Activated CD4-positive, CD25-positive, alpha-beta regulatory T cell treated with anti-CD3 and anti-CD28 coated beads, Interleukin-2, amount 50 U/mL, for 72 hours (primary cell): ENCODE measurements at places on chromosomes 5 and 9.

DNA sequence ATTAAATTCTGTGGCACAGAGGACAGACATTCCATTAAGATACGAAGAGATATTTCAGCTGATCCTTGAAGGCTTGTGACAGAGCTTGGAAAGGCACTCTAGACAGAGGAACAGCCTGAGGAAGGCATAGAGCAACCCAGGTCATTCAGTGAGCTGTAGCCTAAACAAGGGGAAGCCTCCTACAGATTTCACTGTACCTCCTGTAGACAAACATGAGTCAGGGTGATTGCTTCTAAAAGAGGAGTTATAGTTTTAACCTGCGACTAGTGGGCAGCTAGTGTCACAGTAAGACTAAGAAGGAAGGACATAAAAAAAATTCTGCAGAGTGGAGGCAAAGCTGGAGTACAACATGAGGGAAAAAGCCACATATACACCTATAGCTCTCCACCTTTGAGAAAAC, 43.5 kb upstream of the ANKDD1B start:
- no peak for DNase-seq

- no peak for DNase-seq
Observed at GRCh38 chr5:134887593-134888159, 13.5 kb downstream of the TXNDC15 start.

GRCh38 chr5:60493372-60493771, 206.6 kb downstream of the DEPDC1B start:
- DNase-seq, result no peak

DNA sequence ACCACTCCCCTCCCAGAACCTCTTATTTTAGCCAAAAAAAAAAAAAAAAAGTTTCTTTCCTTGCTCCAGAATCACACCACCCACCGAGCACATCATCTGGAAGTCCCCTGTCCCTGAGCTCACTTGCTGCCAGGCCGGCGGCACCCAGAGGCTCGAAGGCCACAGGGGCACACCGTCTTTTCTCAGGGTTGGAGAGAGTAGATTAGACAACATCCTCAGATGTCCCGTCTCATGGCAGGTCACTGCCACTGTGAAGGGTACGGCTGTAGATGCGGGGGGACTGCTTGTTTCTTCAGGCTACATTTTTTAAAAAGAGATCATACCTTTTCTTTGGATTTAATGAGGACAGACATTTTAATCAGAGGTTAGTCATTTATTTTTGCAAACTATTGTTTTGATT, 109.0 kb downstream of the MVB12B start:
- DNase-seq, result no peak

DNA sequence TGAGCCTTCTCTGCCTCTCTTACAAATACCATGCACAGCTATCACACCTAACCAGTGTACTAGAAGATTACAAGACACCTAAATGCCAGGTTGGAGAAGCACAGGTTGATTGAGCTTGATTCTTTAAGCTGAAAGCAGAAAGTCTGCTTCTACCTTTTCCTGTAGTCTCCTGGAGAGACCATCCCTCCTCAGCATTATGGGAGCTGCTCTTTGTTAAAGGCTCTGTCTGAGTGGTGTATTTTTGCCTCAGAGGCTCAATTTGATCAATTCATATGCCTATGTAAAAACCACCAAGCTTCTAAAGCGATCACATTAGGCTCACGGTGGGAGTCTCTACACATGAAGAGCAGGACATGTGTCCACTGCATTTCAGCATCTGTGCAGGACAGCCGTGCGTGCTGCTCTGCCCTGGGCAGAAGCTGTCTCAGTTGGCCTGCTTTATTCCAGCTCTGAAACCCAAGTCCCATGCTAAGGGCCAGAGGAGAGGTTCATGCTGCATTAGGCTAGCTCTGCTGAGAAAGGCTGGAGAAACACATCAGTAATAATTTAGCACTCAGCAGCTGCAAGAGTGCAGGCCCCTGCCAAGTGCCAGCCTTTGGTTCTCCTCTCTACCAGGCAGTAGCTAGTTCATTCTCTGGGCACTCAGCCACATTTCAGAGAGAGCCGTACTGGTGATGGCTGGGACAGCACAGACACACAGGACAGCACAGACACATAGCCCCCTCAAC, 41.7 kb downstream of the TMEM167A start:
- DNase-seq, result no peak

DNA sequence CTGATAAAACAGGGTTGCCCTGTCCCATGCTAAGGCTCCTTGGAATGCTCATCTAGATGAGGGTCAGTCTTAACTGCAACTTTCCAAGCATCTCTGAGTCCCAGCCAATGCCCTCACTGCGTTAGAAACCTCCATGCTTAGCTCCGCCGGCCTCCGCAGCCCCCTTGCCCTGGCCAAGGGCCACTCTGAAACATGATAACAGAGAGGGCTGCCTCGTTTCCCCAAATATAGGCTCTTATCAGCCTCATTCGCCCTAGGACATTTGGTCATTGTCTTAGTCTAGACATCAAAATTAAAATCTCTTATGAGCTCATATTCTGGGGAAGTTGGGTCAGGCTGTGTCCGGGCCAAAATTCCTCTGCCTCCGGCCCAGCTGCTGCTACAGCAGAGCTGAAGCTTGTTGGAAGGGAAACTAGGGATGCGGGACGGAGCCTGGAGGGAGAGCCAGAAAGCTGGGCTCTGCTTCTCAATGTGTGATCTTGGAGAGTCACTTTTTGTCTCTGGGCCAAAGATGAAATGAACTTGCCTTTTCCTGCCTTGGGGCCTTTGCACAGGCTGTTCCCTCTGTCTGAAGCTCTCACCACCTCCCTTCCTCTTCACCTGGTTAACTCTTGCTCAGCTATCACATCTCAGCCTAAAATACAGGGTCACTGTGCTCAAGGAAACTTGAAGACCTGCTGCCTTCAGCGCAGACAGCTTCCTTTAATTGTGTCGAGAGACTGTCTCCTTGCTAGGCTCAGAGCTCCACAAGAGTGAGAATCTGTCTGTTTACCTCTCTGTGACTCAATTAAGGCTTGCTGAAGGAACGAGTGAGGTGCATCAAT, 191.3 kb downstream of the RGS3 start:
- no peak for DNase-seq

DNA sequence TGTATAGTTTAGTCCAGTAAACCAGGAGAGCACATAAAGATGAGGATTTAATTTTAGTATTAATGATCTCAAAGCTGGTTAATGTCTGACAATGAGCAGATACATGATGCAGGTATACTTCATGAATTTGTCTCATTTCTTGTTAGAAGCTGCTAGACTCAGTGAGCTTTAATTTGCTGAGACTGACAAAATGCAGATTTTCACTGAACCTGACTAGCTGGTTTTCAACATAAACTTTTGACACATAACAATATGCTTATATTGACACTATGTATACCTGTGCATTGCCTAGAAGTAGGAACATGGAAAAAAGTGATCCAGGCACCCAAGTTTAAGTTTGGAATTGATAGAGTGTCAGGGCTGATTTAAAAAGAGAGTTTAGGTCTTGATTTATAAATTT, 10.8 kb downstream of the UBLCP1 start:
- no peak for DNase-seq

DNA sequence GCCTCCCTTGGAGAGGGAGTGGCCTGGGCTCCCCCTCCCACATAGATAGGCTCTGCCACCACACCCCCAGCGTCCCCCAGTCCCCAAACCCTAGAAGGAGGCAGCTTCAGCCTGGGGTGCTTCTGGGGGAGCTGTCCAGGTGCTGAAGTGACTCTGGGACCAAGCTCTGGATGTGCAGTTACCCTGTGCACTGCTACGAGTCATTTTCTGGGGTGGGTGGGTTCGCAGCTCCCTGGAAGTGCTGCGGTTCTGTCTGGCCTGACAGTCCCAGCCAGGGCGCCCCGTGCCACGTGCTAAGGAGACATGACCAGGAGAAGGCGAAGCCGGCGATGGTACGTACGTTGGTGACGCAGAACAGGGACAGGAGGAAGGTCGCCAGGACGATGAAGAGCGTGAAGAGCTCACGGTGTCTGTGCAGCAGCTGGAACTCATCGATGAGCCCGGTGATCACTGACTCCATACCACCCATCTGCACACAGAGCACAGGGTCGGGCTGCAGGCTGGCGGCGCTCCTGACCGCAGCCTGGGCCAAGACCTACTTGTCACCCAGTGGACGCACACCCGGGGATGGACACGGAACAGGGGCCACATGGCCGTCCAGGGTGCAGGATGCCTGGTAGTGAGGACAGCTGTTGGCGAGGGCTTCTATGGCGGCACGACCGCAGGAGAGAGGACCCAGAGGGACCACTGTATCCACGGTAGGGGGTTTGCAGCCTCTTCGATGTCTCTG, 35.7 kb downstream of the SLC6A3 start:
- no peak for DNase-seq

DNA sequence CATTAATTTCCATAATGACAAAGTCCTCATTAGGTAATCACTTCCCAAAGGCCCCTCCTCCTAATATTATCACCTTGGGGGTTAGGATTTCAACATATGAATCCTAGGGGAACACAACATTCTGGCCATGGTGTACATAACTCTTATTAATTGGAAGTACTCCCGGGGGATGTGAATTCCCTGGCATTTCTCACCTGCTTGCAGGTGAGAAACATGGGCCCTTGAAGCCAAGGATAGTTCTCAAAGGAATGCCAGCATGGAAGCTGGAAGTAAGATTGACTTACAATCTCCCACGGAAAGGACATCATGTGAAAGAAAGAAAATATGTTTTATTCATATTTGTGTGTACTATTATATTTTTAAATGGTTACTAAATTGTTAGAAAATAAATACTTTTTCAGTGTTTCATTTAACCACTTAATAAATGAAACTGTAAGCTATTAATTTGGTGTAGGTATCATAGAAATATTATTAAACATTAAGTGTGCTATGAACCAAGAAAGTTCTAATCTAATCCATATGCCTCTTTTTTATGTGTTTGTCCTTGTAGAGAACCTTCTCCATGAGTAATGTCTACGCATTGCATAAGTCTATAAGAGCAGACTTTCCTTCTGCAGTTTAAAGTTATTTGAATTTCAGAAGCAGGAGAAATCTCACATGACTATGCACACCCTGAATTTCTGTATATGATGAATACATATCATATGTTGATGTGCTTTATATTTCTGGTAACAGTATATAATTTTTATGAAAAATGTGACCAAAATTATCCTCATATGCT, 59.4 kb downstream of the ANXA1 start:
- no peak for DNase-seq

DNA sequence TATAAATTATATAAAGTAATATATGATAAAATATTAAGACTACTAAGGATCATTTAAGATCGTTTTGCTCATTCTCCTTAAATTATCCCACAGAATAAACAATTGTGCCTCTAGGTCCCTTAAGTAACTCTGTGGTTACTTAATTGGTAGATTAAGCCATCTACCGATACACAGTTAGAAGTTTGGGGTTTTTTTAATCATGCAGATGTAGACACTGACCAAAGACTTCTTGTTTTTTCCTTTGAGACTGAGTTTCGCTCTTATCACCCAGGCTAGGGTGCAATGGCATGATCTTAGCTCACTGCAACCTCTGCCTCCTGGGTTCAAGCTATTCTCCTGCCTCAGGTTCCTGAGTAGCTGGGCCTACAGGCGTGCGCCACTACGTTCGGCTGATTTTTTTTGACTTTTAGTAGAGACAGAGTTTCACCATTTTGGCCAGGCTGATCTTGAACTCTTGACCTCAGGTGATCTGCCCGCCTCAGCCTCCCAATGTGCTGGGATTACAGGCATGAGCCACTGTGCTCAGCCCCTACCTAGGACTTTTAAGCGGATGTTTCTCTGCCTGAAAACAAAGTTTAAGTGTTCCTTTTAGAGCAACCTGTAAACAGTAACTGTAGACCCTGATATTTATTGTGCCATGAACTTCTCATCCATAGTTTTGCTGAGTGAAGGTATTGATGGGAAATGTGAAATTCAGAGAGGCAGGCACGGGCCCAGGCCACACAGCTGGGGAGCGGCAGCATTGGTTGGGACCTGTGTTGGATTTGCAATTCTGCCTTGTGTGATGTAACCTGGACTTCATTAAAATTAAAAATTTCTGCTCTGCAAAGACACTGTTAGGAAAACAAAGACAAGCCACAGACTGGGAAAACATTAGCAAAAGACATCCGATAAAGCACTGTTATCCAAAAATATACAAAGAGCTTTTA, 11.6 kb downstream of the CEL start:
- DNase-seq, result no peak

GRCh38 chr5:135151256-135151655, 117.2 kb upstream of the PITX1 start:
- no peak for DNase-seq

DNA sequence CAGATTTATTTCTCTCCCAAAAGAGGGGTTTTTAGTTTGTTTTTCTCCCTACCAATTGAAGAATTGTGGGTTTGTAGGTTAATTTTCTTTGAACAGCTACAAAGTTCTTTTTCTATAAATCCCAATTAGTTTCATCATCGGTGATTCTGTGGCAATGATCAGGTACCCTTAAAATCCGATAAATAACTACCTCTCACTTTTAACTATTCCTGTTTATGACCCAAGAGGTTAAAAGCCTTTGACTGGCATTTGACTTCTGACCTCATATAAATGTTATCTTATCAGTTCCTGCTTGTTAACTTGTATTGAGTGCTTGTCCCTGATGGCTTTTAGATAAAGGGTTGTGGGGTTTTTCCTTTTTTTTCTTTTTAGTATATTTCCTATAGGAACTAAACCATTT, 124.4 kb upstream of the TMEM161B start:
- DNase-seq, result no peak

DNA sequence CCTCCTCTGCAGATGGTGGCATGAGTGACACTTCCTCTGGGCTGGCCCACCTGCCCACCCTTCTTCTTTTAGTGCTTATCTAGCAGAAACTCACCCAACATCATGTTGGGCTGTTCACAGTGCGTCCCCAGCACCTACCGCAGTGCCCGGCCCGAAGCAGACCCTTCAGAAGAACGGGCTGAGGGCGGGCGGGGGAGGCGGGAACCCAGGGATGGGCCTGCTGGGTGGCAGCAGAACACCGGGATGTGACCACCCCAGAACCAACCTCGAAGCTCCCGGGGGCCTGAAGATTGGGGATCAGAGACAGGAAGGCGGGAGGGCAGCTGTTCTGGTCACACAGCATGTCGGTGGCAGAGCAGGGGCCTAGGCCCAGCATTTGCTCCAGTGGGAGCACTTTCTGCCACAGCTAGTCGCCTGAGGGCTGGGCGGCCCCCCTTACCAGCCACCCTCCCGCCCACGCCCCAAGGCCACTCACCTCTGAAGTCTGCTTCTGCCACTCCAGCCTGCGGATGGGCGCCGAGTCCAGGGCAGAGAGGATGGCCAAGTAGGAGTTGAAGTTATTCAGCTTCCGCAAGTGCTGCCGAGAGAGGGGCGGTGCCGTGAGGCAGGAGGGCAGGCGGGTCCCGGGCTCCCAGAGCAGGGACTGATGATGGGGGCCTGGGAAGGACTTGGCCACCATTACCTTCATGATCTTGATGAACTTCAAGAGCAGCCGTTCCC, 38.7 kb downstream of the PRRT1B start:
- DNase-seq, result no peak

DNA sequence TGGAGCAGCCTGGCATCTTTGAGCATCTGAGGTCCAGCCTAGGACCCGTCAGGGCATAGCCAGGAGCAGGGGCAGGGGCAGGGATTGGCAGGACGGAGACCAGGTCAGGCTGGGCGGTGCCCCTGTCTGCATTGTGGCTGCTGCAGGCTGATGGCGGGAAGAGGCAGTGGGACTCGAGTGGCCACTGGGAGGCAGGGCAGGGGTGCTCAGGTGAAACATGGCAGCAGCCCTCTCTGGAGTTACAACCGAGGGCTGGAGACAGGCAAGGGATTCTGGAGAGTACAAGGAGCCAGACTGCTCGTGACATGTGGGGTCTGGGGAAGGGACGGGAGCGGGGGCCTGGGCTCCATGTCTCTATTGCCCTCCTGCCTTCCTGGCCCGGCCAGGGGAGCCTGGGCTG, 97.4 kb upstream of the RAPGEF1 start:
- DNase-seq, result no peak

- peak; percentile 64 for DNase-seq
Observed at GRCh38 chr9:132769906-132770769, 99.9 kb downstream of the GTF3C4 start.

GRCh38 chr9:34562135-34562745, 27.3 kb downstream of the CNTFR start:
- DNase-seq, result peak; percentile 53
